ENCODE measurements at places on chromosomes 4 and X.

- DNase-seq = no peak
Observed at GRCh38 chr4:133624744-133625143, 475.6 kb downstream of the PCDH10 start.

DNA sequence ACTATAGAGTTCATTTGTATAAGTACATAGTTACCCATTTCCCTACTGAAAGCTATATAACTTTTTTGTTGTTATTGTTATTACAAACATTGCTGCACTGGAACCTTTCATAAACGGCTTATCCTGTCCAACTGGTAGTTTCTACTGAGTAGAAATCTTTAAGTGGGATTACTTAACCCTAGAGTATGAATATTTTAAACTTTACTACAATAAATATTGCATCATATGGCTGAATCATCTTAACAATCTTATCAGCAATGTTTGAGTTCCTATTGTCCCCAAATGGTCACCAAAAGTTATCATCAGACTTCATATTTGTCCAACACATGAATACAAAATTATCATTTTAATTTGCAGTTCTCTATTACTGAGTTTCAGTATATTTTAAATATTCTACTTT is 40.5 kb downstream of the LCORL start:
- DNase-seq = no peak

- DNase-seq = no peak
Observed at GRCh38 chr4:113908829-113909228, 70.6 kb downstream of the ARSJ start.

DNA sequence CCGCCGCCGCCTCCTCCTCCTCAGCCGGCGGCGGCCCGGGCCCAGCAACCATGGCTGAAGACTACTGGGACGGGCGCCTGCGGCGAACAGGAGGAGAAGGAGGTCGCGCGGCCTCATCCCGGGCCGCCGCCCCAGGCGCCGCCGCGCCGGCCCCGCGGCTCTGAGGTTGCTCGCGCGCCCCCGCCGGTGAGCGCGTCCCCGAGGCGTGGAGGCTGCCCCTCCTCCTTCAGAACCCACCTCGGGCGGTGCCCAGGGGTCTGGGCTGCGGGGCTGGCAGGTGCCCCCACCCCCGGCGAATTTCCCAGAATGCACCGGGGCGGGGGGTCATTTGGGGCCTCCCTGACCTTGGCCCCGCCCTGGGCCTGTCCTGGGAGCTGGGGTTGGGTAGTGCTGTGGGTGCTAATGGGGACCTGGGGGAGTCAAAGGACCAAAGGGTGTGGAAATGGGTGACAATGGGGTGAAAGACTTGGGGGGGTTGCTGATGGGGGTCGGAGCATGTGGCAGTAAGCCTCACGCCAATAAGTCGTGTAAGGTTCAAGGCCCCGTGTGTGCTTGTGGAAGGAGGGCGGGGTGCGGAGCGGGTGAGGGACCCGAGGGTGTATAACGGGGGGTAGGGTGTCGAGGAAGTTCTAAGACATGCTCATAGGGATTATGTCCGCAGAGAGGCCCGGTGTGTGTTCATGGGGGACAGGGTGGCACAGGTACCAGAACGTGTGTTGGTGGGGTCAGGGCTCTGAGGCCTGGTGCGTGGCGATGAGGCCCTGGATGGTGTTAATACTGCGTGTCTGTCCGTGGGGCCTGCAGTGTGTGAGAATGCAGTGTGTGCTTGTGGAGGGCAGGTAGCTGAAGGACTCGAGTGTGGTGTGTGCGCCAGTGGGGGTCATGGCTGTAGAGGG is 687 bp downstream of the CDK16 start:
- peak; percentile 33 for DNase-seq

GRCh38 chr4:7902101-7902553 is 37.5 kb downstream of the AFAP1 start:
- no peak for DNase-seq

Measured in GM12891 (cell line).